NCI-H2227 treated with DMSO at 0.1 percent for 48 hours (cell line): ENCODE measurements at places on chromosomes 5 and 9.

GRCh38 chr9:113398796-113399195, 2.3 kb downstream of the ALAD start:
- DNase-seq: no peak

GRCh38 chr5:40606077-40606765, 73.5 kb upstream of the PTGER4 start:
- DNase-seq: no peak

GRCh38 chr5:16456103-16456832, 9.3 kb downstream of the ZNF622 start:
- peak; percentile 60 for DNase-seq

GRCh38 chr5:136141561-136141960, 8.9 kb downstream of the SMAD5 start:
- DNase-seq: no peak

- DNase-seq: no peak
Observed at GRCh38 chr9:16613605-16614004, 256.9 kb downstream of the BNC2 start.

DNA sequence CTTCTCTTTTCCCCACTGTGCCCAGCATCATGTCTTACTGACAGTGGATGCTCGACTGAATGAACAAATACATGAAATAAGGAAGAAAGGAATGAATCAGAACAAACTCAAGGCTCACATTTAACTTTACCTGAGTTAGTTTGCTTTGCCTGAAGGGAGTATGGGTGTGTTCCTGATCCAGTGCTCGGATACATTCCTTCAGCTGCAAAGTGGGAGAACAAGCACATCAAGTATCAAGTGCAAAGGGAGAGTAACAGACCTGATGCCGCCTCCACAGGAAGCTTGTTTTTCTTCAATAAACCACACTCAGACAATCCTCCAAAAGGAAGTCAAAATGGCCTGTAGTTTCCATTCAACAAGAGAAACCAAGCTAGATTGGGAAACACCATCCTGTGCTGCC, 66.1 kb downstream of the KIF24 start:
- DNase-seq: no peak

DNA sequence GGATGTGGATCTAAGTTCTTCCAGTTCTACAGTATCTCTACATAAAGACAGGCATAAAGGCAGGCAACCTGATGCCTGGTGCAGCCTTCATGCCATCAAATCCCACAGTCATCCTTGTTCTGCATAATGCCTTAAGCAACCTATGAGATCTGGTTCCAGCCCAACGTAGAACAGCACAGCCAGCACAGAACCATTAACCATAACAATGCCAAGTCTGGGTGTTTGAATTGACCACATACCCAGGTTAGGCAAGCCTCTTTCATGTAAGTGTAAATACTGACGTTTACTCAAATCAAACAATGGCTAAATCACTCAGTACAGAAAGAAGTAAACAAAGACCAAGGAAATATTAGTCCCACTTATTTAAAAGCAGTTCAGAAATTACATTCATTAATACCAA, 195.0 kb downstream of the ADAMTSL1 start:
- no peak for DNase-seq

GRCh38 chr9:120855827-120856670, 13.3 kb upstream of the PSMD5 start:
- no peak for DNase-seq

- no peak for DNase-seq
Observed at GRCh38 chr9:70502690-70503089, 88.2 kb upstream of the KLF9 start.

GRCh38 chr9:93077811-93078210, 18.2 kb upstream of the CARD19 start:
- DNase-seq: no peak

GRCh38 chr5:73899916-73900315, 273.9 kb downstream of the ARHGEF28 start:
- DNase-seq: no peak

DNA sequence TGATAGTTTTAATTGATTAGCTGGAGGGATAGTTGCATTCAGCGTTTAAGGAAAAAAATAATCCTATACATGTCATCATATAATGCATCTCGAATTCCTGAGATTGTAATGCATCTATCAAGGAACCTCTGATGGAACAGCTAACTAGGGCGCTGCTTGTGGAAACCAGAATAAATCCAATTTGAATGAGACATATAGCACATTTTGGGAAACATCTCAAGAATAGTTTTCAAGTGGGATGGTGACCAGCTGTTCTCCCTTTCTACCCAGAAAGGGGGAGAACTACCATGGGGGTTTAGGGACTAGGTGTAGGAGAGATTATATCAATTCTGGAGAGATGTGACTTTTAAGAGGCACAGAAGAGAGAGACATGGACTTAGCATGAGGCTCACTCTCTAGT, 319.3 kb upstream of the BRINP1 start:
- no peak for DNase-seq

DNA sequence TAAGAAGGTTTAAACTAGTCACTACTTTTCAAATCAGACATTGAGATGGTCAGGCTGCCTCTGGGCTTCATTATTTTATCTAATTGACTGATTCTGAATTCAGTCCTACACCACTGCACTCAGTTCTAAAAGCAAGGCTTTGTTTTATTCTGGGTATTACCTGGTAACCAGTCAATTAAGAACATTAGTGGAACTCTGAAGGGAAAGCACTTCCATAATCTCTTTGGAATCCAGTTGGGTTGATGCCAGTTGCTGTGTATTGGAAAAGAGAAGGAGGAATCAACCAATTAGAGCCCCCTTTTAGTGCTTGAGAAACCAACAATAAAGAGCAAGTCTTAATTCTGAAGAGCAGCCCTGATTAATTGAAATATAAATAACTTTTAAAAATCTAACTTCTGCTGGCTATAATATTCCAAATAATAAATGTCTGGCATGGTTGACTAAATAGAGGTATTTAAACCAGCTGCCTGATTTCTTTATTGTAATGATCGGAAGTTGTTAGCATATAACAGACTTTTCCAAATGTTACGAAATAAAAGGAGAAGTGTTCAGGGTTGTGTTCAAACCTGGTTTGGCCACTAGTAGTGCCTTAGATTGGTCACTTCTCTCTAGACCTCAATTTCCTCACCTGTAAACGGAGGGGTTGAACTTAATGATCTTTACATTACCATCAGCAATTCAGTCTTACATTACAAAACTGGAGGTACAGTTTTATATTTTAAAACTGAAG, 32.0 kb downstream of the CPEB4 start:
- no peak for DNase-seq

GRCh38 chr5:145568581-145568980, 266.6 kb downstream of the PRELID2 start:
- no peak for DNase-seq

DNA sequence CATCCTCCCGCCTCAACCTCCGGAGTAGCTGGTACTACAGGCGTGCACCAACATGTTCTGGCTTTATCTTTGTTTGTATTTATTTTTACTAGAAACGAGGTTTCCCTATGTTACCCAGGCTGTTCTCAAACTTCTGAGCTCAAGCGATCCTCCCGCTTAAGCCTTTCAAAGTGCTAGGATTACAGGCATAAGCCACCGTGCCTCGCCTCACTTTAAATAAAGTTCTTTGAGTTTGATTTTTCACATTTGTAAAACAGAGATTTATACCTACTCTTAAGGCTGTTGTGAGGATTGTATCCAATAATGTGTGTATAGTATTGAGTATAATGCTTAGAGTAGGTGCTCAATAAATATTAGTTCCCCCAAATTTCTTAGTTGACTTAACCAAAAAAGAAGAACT, 75.7 kb downstream of the MEF2C start:
- DNase-seq: no peak

DNA sequence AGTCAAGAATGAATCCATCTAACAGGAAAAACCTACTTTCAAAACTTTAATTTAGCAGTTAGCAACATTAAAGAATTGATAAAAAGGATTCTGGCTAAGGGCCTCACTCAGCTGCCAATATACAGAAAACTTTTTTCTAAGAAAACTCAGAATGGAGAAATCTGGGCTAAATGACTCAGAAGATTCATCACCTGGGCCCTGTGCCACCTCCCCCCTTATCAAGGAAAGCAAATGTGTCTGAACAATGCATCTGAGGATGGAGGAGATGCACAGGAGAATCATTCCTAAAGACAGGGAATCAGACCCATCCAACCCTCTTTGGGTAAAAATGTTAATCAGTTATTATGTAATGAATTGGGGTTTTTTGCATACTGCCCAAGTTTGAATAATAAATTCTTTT, 592.0 kb upstream of the DMAC1 start:
- DNase-seq: no peak

GRCh38 chr5:69013481-69013880, 80.3 kb upstream of the SLC30A5 start:
- DNase-seq: peak; percentile 50

DNA sequence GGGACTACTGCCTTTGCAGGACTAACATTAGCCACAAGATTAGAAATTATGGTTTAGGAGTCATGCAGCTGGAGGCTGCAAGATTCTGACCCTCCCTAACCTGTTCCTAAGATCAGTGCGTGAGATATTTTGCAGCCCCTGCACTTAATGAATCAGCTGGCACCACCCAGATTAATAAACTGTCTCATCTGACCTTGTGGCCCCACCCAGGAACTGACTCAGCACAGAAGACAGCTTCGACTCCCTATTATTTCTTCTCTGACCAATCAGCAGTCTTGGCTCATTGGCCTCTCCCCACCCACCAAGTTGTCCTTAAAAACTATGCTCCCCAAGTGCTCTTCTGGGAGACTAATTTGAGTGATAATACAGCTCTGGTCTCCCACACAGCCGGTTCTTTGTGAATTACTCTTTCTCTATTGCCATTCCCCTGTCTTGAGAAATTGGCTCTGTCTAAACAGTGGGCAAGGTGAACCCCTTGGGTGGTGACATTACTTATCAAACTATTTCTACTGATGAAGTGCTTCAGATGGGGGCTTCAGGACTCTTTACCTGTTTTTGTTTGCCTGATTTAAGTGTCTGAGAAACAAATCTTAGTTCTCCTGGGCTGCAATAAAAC, 17.0 kb downstream of the CTSL start:
- no peak for DNase-seq

DNA sequence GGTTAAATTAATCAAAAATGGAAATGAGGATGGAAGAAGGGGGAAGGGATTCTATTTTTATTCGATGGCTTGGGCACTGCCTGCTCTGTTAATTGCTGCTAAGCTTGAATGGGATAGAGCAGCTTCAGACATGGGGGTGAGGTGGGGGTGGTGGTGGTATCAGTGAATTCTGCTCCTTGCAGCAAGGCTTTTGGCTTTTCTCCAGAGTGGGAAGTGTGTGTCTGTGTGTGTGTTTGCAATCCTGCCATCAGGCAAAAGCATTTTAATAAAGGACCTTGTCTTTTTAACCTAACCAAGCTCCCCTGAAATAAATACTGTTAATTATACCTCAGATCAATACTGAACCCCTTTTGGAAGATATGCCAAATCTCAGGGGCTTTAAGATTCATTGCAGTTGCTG, 110.9 kb upstream of the GPR151 start:
- DNase-seq: no peak
